ENCODE measurements at places on chromosomes 1 and 21.

DNA sequence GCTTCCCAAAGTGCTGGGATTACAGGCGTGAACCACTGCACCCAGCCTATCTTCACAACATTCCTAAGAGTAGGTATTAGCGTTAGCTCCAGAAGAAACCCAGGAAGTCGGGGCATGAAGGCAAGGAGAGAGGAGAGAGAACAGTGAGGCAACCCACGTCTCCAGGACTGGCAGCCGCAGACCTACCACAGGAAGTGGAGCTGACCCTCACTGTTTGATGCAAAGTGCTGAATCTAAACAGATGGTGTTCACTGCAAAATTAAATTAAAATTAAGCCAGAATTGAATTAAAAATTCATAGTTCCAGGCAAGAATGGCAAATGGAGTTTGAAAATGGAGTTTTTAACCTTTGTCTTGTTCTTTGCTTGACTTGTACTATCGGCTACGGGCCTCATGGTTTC, 6.7 kb downstream of the ECE1 start:
- DNase-seq = no peak

DNA sequence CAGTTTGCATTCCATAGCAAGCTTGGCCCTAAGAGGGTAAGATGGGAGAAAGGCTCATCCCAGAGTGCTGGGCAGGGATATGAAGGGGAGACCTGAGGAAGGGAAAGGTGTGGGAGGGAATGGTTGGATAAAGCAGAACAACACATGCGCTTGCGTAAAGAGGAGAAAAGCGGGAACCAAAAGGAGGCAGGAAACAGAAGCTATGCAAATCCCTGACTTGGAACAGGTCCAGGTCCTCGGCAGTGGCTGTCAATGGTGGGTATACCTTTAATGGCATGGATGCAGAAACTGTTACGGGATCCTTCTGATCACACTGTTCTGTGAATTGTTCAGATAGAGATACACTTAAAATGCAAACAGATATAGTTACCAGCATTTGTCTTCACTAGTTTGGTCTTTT, 455.6 kb downstream of the SIPA1L2 start:
- no peak for DNase-seq

DNA sequence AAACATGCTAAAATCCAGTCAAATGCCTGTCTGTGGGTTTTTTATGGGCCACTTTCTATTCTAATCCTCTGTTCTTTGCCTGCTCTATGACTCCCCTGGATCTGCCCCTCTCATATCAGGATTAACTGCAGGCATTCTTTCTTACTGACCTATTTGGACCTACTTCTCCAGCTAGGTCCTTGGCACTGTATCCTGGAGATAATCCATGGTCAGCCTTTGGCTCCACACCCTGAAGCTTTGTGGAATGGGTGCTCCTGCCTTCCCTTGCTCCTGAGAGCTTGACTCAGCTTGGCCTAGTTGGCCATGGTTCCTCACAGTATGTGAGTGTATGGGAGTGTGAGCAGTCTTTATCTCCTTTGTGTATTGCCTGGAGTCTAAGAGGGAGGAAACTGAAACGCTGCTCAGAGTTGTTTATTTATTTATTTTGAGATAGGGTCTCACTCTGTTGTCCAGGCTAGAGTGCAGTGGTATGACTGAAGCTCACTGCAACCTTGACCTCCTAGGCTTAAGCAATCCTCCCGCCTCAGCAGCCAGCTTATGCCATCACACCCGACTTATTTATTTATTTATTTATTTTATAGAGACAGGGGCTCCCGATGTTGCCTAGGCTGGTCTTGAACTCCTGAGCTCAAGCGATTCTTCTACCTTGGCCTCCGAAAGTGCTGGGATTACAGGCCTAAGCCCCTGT, 28.7 kb upstream of the CDC14A start:
- no peak for DNase-seq

- no peak for DNase-seq
These were observed 190.0 kb upstream of the VAMP3 start for GRCh38 chr1:7580923-7581753.

DNA sequence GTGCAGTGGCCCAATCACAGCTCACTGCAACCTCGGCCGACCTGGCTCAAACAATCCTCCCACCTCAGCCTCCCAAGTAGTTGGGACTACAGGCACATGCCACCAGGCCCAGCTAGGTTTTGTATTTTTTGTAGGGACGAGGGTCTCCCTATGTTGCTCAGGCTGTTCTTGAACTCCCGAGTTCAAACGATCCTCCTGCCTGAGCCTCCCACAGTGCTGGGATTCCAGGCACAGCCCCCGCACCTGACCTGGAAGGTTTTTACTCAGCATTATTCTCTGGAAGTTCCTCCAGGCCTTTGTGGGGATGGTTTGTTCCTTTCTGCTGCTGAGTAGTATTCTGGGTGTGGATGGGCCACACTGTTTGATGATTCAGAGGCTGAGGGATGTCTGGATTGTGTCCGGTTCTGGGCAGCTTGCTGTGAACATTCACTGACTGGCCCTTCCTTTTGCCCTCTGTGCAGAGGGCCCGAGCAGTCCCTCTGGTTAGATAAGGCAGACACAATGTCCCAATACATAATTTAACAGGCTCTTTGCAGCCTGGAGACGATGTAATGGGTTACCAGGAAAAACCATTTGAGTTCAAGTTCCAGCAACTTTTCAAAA, 6.0 kb upstream of the TRAPPC10 start:
- DNase-seq = no peak

DNA sequence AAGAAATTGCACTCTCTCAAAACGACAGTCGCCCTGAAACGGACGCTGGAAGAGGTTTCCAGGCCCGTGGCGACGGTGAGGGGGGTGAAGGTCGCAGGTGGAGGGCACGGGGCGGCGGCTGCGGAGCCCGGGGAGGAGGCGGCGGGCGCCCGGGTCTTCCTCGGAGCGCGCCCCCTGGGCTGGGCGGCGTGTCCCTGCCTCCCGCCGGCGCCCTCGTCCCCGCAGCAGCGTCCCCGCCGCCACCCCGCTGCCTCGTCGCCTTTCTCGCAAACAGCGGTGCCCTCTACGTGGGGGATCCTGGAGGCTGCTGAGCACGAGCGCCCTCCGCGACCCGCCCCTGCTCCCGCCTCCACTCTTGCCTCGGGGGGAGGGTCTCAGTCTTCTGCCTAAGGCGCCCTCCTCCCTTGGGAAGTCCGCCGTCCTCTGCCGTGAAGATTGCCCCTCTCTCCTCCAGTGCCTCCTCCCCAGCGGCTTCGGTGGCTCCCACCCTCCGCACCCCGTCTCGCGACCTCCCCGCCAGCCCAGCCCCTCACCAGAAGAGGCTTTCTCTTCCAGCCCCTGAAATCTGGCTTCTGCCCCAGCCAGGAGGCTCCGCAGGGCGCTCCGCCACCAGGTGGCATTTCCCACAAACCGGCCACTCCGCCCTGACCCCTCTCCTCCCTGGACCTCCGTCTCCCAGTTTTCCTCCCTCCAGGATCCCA, 227.4 kb downstream of the SDCCAG8 start:
- DNase-seq = no peak

DNA sequence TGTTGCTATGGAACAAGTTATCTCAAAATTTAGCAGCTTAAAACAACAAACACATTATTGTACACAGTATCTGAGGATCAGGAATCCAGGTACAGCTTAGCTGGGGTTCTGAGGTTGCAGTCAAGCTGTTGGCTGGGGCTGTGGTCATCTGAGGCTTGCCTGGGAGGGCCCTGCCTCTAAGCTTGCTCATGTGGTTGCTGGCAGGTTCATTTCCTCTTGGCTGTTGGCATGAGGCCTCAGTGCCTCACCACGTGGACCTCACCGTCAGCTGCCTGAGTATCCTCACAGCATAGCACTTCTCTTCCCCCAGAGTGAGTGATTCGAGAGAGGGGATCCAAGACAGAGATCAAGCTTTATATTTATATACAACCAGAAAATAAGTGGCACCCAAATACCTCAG, 18.6 kb downstream of the NTPCR start:
- no peak for DNase-seq

DNA sequence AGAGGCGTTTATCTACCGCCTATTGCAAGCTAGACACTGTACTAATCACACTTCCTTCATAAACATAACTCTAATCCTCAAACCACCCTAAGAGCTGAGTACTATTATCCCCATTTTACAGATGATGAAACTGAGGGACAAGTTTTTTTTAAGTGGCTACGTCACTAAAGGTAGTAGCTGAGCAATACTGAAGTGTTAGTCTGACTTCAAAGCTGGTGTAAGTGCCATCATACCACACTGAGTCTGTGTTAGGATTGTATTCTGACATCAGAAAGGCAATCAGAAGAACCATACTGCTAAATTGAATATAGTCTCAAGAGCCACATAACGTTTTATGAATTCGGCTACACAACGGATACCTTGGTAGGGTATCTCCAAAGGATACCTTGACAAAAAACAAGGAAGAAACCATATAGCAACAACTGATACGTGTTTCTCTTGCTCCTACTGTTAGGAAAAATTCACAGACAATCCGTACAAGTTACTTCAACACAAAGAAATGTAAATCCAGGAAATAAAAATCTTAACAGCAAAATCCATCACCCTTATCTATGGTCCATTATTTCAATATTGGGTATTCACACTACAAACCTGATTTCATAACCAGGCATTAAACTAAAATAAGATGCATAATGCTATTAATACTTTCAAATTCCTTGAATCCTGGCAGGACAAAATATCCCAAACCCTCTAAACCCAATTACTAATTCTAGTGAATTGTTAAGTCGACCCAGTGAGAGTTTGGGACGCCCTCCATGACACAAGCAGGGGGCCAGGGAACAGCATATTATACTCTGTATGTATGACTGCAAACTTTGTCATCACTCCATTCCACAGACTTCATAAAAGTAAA, 1.6 kb downstream of the TP53BP2 start:
- no peak for DNase-seq

Data from effector memory CD4-positive, alpha-beta T cell (primary cell).